Keratinocyte (primary cell): ENCODE measurements at places on chromosomes 2 and 18.
A peak's percentile ranks its signal among the peaks of the same experiment; 100 is the strongest.

DNA sequence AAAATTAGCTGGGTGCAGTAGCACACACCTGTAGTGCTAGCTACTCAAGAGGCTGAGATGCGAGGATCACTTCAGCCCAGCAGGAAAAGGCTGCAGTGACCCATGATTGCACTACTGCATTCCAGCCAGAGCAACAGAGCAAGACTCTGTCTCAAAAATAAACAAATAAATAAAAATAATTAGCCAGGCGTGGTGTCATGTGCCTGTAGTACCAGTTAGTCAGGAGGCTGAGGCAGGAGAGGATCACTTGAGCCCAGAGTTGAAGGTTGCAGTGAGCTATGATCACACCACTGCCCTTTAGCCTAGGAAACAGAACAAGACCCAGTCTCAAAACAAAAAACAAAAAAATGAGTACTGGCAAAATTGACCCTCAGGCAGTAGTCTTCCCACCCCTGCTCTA lies 61.9 kb upstream of the PPP1CB start:
- no peak for DNase-seq

- no peak for DNase-seq
Observed at GRCh38 chr2:173983391-173983871, 18.3 kb upstream of the SP3 start.

DNA sequence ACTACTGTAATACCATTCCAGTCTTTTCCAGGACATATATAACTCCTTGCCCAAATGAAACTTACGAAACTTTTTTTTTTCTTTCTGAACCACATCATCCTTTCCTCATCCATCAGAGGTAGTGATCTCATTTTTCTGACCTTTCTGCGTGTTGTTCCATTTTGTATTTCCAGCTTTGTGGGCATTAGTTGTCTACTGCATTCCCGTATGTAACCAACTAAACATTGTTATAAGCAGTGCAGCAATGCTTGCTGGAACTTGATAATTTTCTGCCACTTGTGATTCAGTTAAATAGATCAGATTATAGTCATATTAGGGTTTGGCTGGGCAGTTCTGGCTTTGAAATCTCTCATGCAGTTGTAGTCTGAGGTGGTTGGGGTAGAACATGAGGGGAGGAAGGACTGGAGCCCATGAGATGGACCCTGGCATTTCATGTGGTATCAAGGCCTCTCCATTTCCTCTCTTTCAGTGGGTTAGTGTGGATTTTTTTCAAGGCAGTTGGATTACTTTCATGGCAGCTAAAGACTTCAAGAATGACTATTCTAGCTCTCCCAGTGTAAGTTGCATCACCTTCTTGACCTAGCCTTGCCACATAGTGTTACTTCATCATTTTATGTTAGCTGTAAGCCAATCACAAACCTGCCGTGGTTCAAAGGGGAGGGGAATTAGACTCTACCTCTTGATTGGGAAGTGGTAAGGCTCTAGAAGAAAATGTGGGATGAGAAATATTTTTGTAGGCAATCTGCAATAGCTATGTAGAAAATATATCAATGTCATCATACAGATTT lies 80.5 kb downstream of the EHBP1 start:
- DNase-seq: peak; percentile 13

DNA sequence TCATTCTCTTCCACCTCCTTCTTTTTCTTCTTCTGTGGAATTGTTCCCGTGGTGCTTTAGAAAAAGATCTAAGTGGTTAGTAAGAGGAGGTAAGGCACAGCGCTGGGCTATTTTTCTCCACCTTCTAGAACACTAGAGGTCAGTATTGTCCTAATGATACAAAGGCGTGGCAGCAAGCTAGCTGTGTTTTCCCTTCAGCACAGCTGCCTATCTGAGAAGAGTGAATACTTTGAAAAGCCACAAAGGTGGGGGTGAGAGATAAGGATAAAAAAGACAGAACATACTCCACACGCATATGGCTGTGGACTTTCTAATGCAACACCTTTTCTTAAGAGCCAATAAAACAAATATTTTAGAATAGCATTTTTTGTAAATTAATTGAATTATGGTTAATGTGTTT lies 2.1 kb downstream of the CNTNAP5 start:
- DNase-seq: no peak

- DNase-seq: no peak
Observed at GRCh38 chr18:10330428-10330827, 124.0 kb upstream of the APCDD1 start.

GRCh38 chr2:25215232-25215631 lies 46.9 kb upstream of the POMC start:
- DNase-seq: no peak

- DNase-seq: no peak
Observed at GRCh38 chr2:107785756-107786155, 40.9 kb upstream of the RGPD4 start.

- no peak for DNase-seq
Observed at GRCh38 chr2:157444641-157445040, 752 bp upstream of the CYTIP start.

DNA sequence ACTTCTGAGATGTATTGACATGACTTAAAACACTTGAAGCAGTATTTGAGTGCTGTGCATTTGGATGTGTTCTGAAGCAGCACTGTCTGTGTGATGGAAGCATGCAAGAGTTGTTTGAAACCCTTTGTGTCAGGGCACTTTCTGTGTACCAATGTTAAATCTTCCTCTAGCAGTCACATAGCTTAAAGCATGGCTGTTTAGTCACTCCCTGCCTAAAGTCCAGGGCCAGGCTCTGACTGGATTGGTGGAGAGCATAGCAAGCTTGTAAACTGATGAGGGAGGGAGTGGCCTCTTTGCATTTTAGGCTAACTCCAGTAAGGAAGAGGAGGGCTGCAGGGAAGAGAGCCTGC lies 73.5 kb downstream of the MYO1B start:
- no peak for DNase-seq

GRCh38 chr2:2572393-2573204 lies 241.5 kb upstream of the MYT1L start:
- DNase-seq: no peak

GRCh38 chr18:56197241-56197859 lies 441.0 kb downstream of the TXNL1 start:
- no peak for DNase-seq

GRCh38 chr2:127410871-127411652 lies 7.2 kb upstream of the PROC start:
- DNase-seq: no peak

GRCh38 chr2:62724106-62724505 lies 18.6 kb downstream of the EHBP1 start:
- DNase-seq: no peak

DNA sequence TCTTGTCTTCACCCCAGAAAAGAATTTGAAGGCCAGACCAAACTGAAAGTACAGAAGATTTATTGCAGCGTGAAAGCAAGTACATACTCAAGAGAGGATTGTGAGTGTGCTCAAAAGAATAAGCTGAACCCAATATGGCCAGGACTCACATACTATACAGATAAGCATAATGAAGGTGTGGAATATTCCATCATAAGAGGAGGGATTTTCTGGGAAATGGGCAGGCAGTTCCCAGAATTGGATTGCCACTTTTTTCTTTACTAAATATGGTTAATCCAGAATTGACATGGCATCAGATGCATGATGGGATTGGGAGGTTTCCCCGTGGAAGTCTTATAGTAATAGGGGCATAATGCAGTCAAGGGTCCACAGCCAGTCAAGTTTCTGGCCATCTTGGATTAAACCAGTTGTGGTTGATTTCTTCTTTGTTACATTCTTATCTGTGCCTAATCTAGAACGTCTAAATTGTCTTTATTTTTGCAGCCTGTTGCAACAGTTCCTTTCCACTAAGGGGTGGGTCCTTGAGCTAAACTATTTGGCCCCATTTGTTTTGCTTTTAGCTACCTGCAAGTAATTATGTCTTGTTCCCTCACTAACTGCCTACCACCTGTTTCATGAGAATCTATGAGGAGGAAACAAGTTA lies 9.0 kb downstream of the SP140L start:
- DNase-seq: no peak

- DNase-seq: no peak
Observed at GRCh38 chr2:64514008-64514407, 10.1 kb upstream of the AFTPH start.

DNA sequence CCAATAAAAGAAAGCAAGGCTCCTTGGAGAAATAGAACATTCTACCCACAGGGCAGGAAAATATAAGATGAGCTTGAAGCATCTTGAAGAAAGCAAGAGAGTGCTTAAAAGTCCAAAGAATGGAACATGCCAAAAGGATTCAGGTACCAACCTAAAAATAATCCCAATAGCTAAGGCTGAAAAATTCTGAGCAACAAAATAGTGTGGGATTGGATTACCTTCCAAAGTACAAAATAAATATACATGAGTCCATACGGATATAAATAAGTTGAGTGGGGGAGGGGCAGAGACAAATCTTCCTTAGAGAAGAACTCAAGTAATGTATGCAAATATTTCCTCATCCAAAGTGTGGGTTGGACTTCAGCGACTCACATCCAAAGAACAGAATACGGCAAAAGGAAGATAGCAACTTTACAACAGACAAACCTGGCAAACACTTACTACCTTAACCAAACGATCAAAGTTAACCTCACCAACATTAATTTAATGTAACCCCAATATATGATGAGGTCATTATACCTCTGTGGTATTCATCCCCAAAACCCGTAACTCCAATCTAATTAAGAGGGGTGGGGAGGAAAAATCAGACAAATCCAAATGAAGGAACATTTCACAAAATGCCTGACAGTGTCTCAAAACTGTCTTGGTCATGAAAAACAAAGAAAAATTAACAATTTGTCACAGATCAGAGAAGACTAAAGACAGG lies 26.9 kb downstream of the MEMO1 start:
- no peak for DNase-seq
